Kidney epithelial cell (primary cell): ENCODE measurements at places on chromosomes 5 and 9. TPM values are rescaled to one million over a fixed set of nuclear protein-coding genes. Genes with fewer than 3 reads are reported as not detected.

The TJP2 gene
- 341 and 345 TPM in 2 replicates for total RNA-seq

GRCh38 chr9:137141976-137142936 is 3.3 kb downstream of the GRIN1 start:
- no peak for DNase-seq

The URM1 gene
- total RNA-seq, result 47.3 and 49.9 TPM in 2 replicates

DNA sequence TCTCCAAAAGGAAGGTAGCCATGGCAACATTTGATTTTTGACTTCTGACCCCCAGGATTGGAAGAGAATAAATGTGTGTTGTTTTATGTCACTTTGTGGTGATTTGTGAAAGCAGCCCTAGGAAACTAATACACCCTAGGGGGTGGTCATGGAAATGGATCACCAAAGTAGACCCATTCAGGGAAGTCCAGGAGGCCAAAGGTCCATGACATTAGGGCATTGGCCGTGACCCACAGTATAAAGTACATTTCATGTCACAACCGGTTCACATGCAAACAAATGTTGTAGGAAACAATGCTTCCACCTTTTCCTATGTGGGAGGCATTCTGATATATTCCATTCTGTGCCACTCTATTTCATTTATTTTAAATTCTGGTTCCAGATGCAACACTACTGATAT is 128.4 kb downstream of the ADAMTS12 start:
- DNase-seq, result no peak

DNA sequence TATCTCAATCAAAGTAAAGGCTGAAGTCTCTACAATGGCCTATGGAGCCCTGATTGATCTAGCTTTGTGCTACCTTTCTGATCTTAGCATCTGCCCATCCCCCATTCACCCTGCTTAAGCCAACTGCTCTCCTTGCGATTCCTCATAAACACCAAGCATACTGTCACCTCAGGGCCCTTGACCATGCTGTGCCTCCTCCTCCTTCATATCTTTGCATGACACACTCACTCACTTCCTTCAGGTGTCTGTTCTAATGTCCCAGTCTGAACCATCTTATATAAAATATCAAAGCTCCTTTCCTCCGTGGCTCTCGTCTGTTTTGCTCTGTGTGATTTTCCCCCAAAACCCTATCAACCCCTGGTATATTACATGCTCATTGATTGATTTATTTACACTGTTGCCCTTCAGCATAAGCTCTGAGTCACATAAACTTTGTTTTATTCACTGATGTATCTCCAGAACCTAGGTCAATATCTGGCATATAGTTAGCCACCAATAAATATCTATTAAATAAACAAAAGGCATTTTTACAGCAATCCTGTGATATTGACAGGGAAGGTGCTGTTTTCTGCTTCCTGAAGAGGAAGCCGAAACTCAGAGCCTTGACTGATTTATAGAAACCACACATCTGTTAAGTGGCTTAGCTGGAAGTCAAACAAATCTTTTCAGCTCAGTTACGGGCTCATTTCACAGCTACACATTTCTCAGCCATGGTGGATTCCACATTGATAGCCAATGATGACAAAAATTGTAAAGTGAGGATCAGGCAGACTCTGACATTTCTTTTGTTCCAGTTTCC is 103.6 kb downstream of the BOD1 start:
- no peak for DNase-seq

DNA sequence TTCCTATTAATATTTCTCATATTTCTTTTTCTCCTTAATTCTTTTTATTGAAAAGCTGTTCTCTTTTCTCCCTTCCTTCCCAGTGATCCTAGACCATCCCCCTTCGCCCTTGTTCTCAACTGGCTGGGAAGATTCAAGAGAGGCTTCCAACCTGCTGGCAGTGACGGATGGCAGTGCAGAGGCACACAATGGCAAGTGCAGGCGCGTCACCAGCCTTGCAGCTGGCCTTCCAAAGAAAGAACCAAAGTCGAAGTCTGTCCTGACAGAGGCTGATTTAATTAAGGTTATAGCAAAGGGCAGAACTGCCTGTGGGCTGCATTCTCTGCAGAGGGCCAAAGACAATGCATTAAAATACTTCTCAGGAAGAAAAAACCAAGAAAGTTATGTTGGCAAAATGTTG is 7.4 kb downstream of the CEMIP2 start:
- no peak for DNase-seq

DNA sequence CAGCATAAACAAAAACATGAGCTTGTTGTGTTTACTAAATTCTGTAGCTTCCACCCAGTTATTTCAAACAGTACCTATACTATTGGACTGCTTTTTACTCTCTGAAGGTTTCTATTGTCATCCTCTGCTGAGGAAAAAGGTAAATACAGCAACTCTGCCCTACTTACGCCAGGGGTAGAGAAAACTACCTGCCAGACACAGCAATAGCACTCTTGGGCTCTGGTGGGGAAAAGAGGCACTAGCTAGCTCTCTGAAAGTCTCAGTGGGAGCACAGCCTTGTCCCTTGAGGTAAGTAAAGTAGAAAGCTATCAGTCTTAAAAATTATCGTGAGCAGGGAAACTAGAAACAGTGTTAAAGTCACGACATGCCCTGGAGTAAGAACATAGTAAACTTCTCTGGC is 3.7 kb downstream of the HCN1 start:
- no peak for DNase-seq

The SARDH gene
- 0.75 and 1.8 TPM in 2 replicates for total RNA-seq

DNA sequence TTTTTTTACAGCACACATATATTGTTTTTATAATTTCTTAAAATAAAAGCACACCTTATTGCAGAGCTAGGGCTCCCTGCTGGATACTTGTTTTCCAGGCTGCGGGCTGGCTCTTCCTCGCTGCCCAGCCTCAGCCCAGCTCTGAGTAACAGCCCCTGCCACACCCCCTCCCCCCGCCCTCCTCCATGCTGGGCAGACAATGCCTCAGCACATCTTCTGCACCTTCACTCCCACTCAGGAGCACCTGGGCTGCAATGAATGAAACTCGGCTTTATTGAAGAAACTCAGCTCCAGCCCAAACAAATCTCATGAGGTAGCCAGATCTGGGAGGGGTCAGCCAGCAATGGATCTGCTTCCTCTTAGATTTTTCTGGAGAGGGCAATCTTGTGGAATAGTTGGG is 9.5 kb downstream of the IL9 start:
- no peak for DNase-seq

The ARID3C gene
- total RNA-seq, result 0.48 and 1.0 TPM in 2 replicates

DNA sequence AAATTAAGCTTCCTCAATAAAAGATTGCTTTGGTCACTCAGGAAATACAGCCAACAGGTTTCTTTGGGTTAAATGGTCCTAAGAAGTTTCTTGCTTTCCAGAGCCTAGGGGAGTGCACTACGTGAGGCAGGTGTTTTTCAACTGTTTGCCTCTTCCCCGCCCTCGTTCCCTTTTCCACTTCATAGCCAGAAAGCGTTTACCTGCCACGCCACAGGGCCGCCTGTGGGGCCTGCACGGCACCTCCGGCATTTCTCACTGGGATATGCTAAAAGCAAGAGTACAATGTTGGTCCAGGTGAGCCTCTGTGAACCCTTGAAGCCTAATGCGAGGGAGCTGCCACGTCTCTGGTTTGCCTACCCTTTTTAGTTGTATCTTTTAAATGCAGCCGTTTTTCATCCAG is 167.6 kb upstream of the OTULINL start:
- no peak for DNase-seq

The CARTPT gene
- total RNA-seq, result not detected in 2 replicates

- DNase-seq, result no peak
Observed at GRCh38 chr9:135081731-135082130, 5.7 kb upstream of the OLFM1 start.

The BHMT2 gene
- 3.7 and 4.2 TPM in 2 replicates for total RNA-seq

DNA sequence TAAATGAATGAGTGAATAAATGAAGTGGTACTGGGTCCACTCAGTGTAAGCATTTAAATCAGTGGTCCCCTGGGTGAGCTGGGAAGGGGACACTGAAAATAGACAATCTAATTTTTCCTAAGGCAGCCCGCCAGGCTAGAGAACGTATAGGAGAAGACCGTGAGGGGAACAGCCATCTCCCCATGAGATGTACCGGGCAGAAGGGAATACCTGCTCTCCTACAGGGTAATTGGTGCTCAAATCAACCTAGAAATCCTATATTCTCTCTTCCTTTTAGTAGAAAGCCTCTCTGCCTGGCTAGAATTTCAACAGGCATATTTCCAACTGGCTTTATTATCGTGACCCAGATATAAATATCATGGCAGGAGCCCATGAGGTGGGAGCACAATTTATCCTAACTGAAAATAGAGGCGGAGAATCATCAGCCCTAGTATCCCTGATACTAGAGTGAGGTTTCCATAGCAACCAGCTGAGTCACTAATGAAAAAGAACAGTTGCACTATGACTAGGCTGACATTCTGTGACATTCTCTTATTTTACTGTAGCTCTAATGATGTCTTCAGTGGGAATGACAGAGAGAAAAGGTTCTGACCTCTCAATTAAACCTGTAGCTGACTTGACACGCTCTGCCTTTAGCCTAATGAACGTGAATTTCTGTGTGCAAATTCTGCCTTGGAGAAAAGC is 96.5 kb upstream of the CAST start:
- no peak for DNase-seq
